GM18507 (cell line): ENCODE measurements at places on chromosomes 3 and 15.

GRCh38 chr3:71225951-71226564 is 357.5 kb downstream of the FOXP1 start:
- DNase-seq = no peak

- DNase-seq = peak; percentile 81
Measured at GRCh38 chr15:40069178-40070165, 30.5 kb upstream of the SRP14 start.

- DNase-seq = peak; percentile 51
Measured at GRCh38 chr3:46693038-46693891, at the start of gene ALS2CL. TSS of gene ALS2CL (minus strand) at chr3:46693679. CDS start at chr3:46689440, 4,239 bp downstream.

- DNase-seq = no peak
Measured at GRCh38 chr15:101521591-101521990, 32.1 kb upstream of the PCSK6 start.

GRCh38 chr3:145911016-145911415 is 250.0 kb downstream of the PLOD2 start:
- DNase-seq = no peak

DNA sequence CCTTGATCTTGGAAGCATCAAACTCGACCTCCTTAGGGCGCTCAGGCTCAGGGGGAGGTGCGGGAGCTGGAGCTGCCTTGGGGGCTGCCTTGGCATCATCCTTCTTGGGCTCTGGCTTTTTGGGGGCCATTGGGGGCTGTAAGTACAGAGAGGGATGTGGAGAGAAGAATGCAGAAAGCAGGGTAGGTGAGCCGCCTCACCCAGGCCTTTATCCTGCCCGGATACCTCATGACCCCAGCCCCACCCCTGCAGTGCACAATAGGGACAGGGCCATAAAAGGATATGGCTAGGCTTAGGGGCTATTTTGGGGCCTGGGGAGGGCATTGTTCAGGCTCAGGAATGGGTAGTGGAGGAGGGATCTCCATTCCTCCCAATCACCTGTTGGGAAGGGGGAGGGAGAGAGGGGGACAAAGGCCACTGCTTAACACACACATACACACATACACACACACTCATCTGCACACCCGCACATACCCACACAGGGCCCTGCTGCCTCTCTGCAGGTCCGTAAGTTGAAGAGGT is at the start of gene MYL3:
Gene MYL3 (minus strand): TSS at position 184 of the 522 bp plus-strand sequence. CDS start 54 bp downstream, at position 130.
- no peak for DNase-seq

DNA sequence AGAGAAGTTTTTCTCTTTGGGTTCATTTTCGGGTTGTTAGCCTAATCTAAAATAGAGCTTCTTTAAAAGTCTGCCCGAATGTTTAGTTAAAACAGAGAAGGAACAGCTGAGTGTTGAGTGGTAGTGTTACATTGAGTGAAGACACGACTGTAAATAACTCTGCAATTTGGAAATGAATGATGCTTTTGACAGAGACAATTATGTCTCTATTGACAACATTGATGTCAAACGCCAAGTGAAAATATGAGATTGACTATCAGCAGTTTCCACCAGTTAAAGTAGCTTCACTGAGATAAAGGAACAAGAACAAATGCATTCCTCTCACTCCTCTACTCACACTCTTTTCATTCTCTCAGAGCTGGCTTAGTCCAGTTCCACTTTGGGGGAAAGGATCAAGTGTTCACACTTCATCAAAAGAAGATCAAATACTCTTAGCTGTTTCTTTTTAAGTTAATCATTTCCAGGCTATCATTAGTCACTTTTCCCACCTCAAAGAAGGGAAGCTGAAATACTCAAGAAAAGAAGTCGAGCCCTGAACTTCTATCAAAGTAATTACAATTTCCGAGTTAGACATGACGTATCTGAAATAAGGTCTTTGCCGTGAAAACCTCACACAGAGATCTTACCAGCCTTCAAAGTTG is 399.1 kb upstream of the DPH6 start:
- DNase-seq = no peak

- no peak for DNase-seq
Measured at GRCh38 chr3:5012367-5012766, 33.1 kb downstream of the BHLHE40 start.

DNA sequence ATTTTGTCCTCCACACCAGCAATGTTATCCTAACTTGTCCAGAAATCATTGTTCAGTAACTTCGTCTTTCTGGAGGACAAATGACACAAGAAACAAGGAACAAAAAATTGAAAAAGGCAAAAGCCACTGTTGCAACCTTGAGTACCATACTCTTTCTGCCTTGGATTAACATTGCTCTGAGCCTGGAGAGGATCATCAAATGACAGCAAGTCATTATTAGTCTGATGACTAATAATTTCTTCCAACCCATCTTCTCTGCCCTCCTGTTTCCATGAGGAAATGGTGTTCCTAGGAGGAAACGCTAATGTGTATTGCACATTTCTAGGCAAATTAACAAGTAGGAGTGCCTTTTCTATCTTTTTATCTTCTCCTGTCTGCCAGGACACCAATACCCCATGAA is 153.9 kb downstream of the PCCB start:
- no peak for DNase-seq

GRCh38 chr3:141231952-141232823 is 563 bp downstream of the PXYLP1 start:
- no peak for DNase-seq

GRCh38 chr3:18079739-18080138 is 337.3 kb upstream of the TBC1D5 start:
- no peak for DNase-seq

DNA sequence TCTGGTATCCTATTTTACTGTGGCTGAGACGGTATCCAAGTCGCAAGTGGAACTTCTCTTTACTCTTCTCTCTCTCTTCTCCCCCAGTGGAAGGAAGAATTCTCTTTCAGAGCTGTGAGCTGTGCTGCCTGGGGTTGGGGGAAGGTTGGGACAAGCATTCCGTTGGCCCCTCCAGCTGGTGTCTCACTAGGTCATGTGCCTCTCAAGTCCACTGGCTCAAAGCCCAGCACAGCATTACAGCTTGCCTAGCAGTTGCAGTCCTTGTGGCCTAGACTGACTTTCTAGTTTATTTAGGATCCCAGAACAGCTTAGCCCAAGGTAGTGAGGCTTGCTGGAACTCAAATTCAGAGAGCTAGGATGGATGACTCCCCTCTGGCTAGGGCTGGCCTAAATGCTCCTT is 76.1 kb upstream of the SPATA16 start:
- no peak for DNase-seq
